ENCODE measurements at places on chromosomes 1 and 21.

- DNase-seq = no peak
Observed at GRCh38 chr21:25457411-25457810, 149.9 kb downstream of the MRPL39 start.

- no peak for DNase-seq
Observed at GRCh38 chr1:177928194-177928593, 41.7 kb downstream of the SEC16B start.

DNA sequence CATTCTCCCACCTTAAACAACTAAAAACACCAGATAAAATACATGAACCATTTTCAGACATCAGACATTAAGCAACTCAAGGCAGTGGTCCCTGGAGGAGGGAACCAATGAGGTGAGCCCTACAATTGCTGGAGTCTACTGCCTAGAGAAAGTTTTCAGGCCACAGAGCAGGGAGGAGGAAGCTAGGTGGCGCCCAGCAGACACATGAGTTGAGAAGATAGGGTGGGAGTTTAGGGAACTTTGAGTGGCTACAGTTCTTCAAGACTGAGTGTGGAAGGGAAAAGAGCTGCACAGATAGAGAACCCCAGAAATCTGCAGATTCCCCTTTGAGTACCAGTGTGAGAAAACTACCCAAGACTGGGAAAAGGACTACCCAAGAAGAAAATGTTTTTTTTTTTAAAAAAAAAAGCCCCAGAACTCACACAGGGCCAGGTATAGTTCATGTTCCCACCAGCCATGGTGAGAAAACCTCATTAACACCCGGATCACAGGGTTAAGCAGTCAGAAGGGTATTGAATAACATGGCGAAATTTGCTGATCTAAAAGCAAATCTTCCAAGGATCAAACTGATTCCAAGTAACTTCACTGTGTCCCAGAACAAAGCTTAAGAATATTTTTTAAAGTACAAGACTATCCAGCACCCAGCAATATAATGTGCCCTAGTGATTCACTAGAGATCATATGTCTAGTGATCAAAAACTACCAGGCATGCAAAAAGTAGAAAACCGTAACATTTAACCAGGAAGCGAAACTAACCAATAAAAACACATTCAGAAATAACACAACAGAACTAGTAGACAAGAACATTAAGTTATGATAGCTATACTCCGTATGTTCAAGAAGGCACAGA lies 12.0 kb downstream of the ALDH9A1 start:
- DNase-seq = no peak

DNA sequence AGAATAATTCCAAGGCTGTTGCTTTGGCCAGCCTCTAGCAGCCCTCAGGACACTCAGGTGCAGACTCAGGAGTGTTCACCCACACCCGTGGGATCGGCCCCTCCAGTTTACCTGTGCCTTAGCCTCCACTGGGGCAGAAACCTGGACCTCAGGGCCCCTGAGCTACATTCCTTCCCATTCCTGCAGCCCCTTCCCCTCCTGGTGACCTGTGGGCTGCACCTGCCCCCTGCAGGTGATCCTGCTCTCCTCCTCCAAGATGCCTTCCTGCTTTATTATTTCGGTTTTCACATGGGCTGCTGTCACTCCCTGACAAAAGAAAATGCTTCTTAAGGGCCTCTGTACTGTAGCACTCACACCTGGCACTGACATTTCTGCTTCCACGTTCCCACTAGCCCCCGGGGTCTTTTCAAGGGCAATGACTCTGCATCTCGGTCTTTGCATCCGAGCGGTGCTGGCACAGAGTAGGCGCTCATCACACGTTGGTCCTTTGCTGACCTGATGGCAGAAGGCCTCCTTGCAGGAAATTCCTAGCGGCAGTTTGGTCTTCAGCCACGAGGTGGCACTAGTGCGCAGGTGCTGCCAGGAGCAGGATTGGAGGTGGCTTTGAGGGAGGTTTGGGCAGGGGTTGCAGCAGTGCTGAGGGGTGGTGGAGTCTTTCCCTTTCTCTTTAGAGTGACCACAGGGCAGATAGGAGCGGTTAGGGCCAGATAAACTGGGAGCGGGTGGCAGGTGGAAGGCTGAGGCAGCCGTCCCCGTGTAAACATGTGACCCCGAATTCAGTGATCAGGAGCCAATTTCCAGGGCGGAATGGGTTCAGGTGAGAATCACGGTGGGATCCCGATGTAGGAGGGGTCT lies 25.3 kb upstream of the ETV3 start:
- peak; percentile 79 for DNase-seq

GRCh38 chr1:194277927-194278326 lies 1091.5 kb upstream of the B3GALT2 start:
- no peak for DNase-seq

DNA sequence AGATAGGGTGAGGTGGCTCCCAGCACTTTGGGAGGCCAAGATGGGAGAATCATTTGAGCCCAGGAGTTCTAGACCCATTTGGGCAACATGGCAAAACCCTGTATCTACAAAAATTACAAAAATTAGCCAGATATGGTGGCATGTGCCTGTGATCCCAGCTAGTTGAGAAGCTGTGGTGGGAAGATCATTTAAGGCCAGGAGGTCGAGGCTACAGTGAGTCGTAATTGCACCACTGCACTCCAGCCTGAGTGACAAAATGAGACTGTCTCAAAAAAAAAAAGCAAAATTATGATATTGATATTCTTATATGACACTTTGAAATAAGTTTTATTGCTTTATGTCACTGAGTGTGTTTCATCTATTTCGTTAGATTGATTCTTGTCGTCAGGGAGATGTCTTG lies 7.4 kb downstream of the ACADM start:
- DNase-seq = no peak

DNA sequence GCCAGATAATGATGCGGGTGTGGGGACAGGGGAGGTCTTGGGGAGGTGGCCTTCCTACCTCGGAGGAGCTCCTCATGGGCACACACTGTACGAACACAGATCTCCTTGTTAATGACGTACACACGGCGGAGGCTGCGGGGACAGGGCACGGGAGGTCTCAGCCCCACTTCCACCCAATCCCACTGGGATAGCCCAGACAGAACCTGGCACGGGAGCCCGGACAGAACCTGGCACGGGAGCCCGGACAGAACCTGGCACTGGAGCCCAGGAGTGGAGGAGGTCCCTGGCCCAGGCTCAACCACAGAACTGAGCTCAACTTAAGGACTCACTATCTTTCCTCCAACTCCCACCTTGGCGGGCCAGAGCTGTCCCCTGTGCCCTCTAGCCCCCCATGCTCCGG lies 5.2 kb downstream of the MFAP2 start:
- no peak for DNase-seq

GRCh38 chr1:224565186-224565585 lies 50.9 kb upstream of the CNIH3 start:
- peak; percentile 62 for DNase-seq

DNA sequence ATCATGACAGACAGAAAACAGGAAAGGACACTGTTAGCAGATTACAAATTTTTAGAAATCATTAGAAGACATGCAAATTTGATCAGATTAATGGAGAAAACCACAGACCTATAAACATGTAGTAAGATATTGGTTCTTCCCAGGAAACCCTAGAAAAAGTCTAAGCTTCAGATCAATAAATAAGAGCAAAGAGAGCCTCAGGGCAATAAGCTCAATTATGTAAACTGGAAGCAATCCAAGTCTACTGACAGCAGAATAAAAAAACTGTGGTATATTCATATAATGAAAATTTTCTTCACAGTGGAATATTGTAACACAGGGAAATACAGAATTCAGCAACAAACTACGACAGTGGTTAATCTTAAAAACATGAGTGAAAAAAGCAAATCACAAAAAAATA lies 36.3 kb downstream of the NRDC start:
- DNase-seq = no peak
